ENCODE measurements at places on chromosomes 12 and 14.

GRCh38 chr12:26628234-26628633 is 204.8 kb downstream of the ITPR2 start:
- DNase-seq, result no peak

- DNase-seq, result no peak
These were observed 53.6 kb upstream of the BCL2L14 start for GRCh38 chr12:12017135-12017581.

- no peak for DNase-seq
These were observed 102.3 kb upstream of the DIO3 start for GRCh38 chr14:101458741-101459550.

DNA sequence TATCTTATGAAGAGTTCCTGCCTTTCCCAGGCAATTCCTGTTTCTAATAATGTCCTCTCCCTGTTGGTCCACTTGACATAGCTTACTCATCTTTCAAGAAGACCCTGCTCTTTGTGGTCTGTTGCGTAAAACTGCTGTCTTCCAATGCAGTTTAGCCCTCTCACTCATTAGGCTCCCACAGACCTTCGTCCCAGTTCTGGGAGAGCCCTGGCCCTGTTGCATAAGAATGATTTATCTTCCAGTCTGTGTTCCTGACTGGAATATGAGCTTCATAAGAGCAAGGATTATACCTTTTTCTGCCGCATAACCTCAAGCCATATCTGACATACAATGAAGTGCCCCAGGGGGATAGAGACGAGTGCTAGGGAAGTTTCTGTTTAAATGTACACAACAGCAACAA is 365.9 kb upstream of the NOVA1 start:
- DNase-seq, result no peak

- DNase-seq, result no peak
These were observed 3.8 kb downstream of the USP15 start for GRCh38 chr12:62263966-62264365.

DNA sequence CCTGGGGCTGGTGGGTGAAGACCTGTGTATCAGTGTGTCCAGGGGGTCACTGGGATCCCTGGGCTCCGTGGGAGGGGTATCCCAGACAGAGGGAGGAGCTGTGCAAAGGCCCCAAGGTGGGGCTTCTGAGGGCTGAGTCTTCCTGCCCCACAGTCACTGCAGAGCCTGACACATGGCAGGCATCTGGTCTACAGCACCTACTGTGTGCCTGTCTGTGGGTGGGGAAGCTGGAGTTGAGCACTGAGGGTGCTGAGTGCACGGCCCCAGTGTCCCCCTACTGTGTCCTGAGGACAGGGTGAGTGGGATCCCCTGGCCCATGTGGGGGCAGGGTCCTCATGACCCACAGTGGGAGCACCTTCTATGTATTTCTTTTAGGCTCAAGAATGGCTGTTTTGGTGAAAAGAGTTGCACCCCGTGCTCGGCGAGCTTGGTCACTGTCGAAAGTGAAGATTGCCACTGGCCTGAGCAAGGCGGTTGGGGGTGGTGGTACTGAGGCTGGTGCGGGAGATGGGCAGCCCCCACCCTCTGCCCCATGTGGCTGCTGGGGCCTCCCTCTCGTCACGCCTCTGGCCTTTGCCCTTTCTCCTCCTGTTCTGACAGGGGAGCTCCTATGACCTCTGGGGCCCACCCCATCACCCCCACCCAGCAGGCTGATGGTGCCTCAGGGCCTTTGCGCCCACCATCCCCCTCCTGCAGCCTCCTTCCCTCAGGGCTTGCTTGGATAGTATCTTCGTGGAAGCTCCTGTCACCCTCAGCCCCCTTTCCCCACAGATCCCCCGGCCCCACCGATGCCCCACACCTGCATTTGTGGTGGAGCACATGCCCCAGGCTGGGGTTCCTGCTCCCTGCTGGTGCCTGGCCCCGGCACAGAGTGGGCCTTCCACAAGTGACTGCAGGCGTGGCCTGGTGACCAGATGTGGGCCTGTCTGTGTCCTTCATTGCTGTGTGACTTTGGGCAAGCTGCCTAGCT is 55.8 kb downstream of the BEGAIN start:
- no peak for DNase-seq

DNA sequence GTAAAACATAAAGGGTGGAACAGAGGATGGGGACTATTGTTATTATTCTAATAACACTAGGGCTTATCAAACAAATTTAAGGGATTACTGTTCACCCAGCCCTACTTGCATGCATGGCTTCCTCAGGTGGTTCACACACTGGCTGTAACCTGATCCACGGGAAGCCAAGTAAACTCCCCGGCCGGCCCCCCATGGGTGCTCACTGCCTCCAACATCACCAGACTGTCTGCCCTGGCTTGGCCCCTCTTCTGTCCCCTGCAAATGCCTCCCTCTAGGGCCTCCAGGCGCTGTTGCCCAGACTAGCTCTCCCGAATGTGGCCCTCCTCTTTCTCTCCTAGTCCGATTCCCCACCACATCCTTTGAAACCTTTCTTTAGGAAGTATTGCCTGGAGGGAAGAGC is 18.6 kb downstream of the FAIM2 start:
- no peak for DNase-seq

DNA sequence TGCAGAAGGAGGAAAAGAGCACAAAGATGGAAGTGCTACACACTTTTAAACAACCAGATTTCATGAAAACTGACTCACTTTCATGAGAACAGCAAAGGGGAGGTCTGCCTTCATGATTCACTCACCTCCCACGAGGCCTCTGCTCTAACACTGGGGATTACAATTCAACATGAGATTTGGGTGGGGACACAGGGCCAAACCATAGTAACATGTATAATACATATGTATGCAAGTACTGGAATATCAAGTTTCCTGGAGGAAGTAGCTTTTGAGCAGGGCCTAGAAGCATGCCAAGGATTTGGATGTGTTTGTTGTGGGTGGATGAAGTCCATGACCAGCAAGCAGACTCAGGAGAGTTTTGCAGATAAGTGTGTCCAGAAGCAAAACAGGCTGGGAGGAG is 409.0 kb downstream of the RGS6 start:
- DNase-seq, result no peak

DNA sequence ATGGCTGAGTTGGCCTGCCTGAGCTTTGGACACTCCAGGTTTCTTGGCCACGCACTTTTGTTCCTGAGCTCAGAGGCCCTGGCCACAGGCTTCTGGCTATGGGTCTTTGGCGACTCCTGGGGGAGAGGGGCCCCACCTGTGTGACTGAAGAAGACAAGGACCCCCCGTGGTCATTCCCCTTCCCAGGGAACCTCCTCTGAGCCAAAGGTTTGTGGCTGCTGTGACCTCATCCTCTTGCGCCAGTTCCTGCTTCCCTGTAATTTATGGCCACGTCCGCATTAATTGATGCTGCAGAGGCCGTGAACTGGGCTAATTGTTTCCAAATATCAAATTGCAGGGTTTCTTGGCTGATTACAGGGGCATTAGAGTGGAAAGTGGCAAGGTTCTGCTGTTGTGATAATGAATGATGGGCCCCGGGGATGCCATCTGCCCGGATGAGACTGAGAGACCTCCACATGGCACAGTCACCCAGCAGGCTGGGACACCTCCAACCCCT is 27.6 kb upstream of the NOS1 start:
- no peak for DNase-seq

- no peak for DNase-seq
These were observed 947.4 kb downstream of the NRXN3 start for GRCh38 chr14:79117561-79117960.

GRCh38 chr14:64673748-64674147 is 30.5 kb upstream of the PLEKHG3 start:
- DNase-seq, result no peak

- no peak for DNase-seq
These were observed 29.6 kb upstream of the KCNK10 start for GRCh38 chr14:88352698-88353097.

DNA sequence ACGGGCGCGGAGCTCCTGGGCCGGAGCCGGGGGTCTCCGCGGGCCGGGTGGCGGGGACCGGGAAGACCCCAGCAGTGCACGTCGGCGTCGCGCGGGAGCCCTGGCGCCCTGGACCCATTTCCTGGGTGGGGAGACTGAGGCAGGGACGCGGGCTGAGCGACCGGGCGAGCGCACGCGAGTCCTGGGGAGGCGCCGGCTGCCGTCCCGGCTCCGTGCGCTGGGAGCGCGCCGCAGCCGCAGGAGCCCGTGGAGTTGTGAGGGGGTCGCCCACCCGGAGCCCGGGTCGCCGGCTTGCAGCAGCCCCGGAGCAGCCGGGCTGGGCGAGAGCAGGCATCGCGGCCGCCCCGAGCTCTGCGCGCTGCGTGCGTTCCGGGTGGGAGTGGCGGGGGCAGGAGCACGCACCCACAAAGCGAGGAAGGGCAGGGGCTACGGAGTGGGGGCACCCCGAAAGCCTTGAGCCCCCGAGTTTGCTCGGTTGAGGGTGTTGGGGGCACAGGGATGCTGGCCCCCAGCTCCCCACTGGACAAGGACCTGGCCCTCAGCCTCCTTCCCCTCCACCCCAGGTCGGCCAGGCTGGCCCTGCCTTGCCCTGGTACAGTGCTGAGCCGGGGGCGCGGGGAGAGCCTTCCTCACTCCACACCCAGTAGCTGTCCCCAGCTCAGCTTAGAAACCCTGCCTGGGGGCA is 620 bp downstream of the MMP17 start:
- DNase-seq, result no peak

GRCh38 chr12:126627596-126627995 is 1562.4 kb downstream of the AACS start:
- no peak for DNase-seq

DNA sequence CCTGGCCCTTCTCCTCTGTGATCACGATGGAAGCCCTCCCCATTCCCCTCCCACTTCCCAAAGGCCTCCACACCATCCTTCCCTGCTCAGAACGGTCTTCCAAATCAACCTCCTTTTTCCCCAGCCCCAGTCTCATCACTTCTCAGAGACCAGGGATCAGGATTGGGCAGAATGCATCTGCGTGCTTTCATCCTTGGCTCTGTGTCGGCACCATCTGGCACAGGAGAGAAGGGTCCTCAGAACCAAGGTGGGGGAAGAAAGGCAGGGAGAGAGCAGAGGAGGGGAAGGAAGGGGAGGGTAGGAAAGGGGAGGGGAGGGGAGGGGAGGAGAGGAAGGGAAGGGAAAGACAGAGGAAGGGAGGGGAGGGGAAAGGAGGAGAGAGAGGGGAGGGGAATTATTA is 52.4 kb upstream of the FICD start:
- DNase-seq, result no peak

GRCh38 chr14:93930296-93930988 is 3.3 kb downstream of the FAM181A start:
- DNase-seq, result no peak

- DNase-seq, result no peak
These were observed 147.2 kb upstream of the GSC start for GRCh38 chr14:94917041-94917600.

- no peak for DNase-seq
These were observed 407 bp downstream of the HEATR5A start for GRCh38 chr14:31419967-31420318.

DNA sequence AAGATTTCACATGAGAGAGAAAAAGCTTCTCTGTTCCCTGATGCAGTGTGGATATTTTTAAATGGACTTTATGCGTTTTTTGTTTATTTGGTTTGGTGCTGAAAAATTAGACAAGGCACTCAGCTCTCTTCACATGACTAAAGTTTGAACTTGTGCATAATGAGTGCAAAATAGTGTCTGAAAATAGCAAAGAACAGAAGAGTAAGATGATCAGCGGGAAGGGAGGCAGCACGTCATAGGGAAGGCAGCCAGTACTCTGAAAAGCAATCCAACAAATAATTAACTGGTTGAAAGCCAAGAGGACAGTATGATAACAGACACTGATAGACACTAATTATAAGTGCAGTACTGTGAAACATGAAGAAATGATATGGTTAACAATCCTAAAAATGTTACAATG is 46.6 kb upstream of the CDKN3 start:
- no peak for DNase-seq

DNA sequence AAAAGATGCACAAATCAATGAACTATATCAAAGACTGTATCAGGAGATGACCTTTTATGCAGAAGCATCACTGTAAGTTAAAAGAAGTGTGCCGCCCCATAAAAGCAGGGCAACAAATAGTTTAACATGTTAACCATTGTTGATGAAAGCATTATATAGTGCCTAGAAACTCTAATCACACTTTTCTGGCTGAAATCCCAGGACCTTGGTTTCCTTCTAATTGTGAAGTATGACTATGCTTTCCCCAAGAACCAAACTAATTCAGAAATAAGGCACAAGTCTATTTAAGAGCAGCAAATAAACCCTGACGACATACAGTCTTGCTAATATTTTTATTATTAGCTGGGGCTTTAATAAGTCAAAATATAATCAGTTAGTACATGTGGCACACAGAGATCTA is 21.7 kb downstream of the RACGAP1 start:
- no peak for DNase-seq

GRCh38 chr14:104550340-104550860 is 29.2 kb upstream of the C14orf180 start:
- DNase-seq, result no peak

DNA sequence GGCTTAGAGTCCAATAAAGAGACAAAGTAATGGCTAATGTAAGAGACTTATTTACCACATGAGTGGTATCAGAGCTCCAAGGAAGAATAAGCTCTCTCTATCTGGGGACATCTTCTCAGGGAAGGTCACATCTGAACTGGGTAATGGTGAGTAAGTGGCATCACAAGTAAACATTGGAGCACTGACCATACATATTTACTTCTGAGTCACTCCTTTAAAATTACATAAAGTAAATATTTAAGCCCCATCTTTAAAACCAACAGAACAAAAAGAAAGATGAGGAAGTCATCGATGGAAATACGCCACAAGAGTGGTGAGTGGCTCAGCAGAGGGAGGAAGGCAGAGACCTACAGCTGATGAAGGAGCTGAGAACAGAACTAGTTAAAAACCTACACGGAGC is 159.9 kb downstream of the DUSP6 start:
- DNase-seq, result no peak

- no peak for DNase-seq
These were observed 583.2 kb downstream of the ALG10 start for GRCh38 chr12:34605510-34605887.

GRCh38 chr12:2609020-2609419 is 185.8 kb upstream of the FKBP4 start:
- no peak for DNase-seq

DNA sequence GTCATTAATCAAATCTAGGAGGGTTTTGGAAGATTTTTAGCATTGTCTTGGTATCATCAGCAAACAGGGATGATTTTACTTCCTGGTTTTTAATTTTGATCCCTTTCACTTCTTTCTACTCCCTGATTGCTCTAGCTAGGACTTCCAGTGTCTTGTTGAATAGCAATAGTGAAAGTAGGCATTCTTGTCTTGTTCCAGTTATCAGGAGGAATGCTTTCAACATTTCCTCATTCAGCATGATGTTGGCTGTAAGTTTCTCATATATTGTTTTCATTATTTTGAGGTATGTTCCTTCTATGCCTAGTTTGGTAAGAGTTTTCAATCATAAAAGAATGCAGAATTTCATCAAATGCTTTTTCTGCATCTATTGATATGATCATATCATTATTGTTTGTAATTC is 244.2 kb upstream of the CLEC14A start:
- DNase-seq, result no peak

DNA sequence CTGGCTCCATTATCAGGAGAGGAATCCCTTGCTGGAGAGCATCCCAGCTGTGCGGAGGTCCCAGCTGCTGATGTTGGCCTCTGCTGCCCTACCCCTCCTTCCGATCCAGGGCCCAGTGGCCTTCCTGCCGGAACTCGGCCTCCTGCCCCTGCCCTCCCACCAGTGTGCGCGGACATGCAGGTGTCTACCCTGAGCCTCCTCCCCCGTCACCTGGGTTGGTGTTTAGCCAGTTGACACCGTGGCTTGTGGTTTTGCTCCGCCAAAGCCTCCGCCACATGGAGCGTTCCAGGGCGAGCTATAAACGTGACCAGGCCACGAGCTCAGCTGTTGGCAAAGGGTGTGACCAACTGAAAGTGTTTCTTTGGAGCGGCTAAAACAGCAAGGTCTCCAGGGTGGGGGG is 1104.3 kb downstream of the BCL11B start:
- no peak for DNase-seq
